ENCODE measurements at places on chromosomes 7 and 10.
A peak's percentile ranks its signal among the peaks of the same experiment; 100 is the strongest.

DNA sequence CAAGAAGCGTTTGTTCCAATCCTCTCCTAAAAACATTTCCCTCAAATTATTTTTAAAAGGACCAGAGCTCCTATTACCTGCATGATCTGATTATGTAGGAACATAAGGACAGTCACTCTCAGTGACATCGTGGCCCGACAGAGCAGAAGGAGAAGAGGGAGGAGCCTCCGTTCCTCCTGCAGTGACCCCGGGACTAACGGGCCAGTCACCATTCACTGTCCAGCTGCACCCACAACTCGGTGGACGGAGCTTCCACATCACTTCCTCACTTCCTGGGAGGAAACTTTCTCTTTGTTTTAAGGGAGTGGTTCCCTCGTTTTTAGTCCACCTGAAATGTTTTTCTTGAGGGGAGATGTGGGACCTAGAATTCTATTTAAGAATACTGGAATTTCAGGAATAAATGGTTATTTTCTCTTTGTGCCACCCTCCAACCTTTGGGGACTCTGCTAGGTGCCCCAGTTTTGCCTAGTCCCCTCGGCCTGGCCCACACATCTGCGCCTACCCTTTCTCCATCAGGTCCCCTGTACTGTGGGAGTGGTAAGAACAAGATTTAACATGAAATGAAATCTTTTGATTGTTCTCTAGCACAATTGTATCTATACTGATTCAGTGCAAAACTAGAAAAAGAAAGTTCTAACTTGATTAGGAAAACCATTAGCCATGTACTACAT lies 173.5 kb upstream of the RNF32 start:
- DNase-seq: no peak

DNA sequence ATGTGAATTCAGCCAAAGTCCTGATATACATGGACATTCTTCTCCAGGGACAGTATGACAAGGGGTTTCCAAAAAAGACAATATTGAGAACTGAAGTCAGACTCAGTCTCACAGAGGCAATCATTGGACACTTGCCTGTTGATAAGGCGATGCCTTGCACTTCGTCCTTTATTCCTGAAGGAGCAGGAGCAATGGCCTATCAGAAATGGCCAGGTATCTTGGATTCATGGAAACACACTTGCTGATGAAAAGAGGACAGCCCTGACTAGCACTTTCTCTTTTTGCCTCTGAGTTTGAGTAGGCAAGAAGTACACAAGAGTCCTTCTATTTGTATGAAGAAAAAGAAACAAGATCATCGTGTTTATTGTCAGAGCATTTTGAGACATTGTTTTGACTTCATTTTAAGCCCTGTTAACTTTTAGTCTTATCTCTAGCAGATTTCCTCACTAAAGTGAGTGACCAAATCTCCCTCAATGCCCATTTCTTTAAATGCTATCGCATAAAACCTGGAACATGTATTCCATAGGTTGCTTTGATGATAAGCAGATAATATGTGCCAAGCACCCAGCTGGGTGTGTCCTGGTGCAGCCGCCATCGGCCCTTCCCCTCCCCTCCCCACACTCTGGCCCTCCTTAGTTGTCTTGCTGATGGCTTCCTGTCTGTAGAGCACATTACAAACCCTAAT lies 26.6 kb downstream of the ST8SIA6 start:
- no peak for DNase-seq

GRCh38 chr7:18179093-18179492 lies 151.4 kb upstream of the PRPS1L1 start:
- DNase-seq: no peak

GRCh38 chr10:114507449-114507848 lies 103.1 kb upstream of the AFAP1L2 start:
- DNase-seq: no peak

GRCh38 chr7:109735881-109736280 lies 1166.2 kb downstream of the DNAJB9 start:
- DNase-seq: no peak

DNA sequence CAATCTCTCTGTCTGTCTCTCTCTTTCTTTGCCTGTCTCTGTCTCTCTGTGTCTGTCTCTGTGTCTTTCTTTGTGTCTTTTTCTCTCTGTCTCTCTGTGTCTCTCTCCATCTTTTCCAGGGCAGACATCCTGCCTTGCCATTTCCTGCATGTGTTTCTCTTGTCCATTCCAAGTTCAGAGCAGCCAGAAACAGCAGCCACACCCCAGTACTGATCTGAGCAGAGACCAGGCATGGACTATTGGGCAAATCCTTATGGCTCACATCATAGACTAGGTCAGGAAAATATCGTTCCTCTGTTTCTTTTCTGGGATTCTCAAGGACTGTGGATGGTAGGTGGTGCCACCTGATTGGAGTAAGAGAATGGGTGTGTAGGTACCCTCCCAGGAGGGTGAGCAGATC lies 95.8 kb downstream of the RAMP3 start:
- DNase-seq: no peak

DNA sequence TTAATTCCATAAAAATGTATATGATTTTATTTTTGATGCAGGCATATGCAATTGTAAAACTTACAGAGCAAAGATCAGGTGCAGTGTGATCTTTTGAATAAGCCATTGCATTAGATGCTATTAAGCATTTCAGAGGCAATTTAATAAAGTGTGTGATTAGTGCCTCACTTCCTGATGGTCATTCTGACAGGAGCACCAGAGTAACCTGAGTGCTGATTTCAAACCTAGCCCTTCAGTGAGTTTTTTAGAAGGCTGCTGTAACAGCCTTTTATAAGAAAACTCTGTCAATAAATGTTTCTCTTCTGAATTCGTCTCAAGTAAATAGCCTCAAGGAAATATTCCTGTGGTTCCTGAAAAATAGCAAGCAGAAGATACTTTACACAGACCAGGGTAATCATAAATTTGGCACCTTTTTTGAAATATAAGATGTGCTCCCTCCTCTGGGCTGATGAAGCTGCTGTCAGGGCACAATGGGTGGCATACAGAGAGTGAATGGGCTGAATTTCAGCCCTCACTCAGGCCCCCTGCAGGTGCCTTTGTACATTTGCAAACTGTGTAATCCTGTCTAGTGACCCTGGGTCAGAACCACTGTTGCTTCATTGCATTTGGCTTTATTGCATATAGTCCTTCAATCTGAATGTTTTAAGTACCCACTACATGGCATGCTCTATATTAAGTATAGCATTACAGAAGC lies 193.7 kb upstream of the CSTF2T start:
- no peak for DNase-seq

DNA sequence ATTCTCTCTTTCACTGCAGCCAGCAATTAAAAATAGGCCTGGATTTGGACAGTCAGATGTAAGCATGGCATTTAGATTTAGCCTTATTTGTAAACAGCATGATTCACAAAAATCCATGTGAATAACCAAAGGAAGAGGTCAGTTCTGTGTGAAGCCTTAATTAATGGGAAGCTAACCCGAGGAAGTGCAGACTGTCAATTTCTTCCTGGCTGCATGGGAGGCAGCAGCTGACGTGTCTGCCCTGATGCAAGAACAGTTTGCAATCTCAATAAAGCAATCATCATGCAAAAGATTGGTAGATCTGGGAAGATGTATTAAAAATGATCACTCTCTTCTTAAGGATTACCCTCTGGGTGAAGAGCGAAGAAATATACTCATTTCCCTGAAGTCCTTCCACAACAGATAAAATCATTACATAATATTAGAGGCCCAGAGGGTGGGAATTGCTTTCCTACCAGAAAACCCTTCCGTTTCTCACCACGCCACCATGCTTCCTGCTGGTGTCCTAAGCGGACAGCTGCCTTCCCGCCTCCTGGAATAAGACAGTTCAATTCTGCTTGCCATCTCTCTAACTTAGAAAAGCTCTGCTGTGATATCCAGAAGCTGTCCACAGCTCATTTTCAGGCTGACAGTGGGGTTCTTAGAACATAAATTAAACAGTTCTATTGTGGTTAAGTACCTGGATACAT lies 526.7 kb upstream of the NRP1 start:
- DNase-seq: no peak

GRCh38 chr7:143487566-143487965 lies 9.9 kb downstream of the TAS2R41 start:
- no peak for DNase-seq

DNA sequence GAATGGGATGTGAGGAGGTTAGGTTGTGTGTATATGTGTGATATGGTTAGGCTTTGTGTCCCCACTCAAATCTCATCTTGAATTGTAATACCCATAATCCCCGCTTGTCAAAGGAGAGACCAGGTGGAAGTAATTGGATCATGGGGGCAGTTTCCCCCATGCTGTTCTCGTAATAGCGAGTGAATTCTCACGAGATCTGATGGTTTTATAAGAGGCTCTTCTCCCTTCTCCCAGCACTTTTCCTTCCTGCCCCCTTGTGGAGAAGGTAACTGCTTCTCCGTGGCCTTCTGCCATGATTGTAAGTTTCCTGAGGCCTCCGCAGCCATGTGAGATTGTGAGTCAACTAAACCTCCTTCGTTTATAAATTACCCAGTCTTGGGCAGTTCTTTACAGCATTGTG lies 47.3 kb downstream of the NPVF start:
- DNase-seq: no peak

GRCh38 chr7:47376991-47377616 lies 204.8 kb downstream of the TNS3 start:
- DNase-seq: no peak

- no peak for DNase-seq
Observed at GRCh38 chr10:75696536-75696935, 265.1 kb downstream of the LRMDA start.

GRCh38 chr7:95808396-95808795 lies 36.0 kb downstream of the DYNC1I1 start:
- no peak for DNase-seq

- no peak for DNase-seq
Observed at GRCh38 chr10:26863351-26864076, 2.8 kb upstream of the ABI1 start.

DNA sequence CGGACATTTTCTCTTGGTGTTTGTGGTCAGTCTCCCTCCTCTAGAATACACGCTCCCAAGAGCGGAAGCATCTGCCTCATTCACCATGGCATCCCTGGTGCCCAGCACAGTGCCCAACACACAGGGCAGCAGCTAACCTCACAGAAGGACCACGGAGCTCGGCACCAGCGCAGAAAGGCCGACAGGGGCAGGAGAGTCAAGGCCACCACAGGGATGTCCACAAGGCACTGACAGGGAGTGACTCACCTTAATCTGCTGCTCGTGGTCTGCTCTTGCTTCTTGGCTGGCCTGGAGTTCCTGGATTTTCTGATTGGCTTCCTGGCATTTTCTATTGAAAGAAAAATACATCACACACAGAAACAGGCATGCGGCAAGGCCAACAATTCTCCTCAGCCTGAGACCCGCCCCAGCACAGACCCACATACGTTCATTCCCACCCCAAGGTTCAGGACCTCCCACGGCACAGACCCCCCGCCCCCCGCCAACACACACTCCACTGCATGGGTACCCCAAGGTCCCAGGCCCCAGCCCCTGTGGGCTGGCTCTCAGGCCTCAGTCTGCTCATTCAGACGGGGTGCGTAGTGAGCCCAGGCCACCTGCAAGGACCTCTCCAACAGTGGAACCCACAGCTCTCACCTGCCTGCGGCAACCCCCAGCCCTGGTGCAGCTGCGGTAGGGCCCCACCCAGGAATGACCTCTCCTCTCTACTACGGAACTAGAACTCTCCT lies 14.9 kb downstream of the MAD1L1 start:
- no peak for DNase-seq

- peak; percentile 38 for DNase-seq
Observed at GRCh38 chr10:24882047-24882698, 70.2 kb downstream of the PRTFDC1 start.
